ENCODE measurements at places on chromosomes 2 and 18.
A peak's percentile ranks its signal among the peaks of the same experiment; 100 is the strongest.

DNA sequence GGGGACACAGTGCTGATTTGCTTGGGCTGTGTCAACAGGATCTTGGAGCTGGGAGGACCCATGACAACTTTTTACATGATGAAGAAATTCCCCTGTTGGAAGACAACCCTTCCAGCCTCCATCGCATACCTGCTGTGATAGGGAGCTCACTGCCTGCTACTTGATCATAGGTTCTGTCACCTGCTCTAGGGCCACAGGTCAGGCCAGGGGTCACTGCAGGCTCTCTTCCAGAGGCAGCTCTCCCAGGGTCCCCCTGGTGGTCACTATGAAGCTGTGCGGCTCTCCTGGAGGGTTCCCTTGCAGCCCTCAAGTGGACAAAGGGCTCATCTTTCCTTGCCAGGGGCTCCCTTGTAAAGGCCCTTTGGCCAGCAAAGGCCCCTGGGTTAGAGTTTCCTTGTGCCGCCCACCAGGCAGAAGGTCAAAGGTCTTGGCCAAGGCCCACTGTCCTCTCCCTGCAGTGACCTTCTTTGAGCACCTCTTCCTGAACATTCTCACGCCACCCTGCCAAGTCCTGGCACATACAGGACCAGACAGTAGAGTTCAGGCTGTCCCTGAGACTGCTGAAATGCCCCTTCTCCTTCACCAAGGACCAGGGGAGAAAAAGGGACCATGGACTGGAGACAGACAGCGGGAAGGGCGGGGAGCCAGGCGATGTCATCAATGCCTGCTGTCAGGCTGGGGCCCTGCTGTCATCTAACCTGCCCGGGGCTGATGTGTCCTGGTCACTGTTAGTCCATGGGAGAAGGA lies 345.1 kb downstream of the DYSF start:
- DNase-seq = peak; percentile 43

DNA sequence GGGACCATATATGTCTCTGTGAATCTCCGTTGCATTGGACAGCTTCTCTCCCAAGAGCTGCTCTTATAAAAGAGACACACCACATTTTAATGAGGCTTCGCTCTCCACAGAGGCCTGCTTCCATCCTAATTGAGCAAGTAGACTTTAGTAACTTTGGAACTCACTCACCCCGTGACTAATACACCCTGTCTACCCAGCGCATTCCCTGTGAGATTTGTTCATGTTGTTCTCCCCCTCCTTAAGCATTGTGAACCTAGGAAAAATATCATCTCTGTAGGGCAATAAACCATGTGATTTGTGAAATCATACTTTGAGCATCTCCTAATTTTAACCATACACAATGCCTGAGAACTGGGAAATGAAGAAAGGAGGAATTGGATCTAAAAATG lies 56.9 kb downstream of the MCFD2 start:
- peak; percentile 89 for DNase-seq

DNA sequence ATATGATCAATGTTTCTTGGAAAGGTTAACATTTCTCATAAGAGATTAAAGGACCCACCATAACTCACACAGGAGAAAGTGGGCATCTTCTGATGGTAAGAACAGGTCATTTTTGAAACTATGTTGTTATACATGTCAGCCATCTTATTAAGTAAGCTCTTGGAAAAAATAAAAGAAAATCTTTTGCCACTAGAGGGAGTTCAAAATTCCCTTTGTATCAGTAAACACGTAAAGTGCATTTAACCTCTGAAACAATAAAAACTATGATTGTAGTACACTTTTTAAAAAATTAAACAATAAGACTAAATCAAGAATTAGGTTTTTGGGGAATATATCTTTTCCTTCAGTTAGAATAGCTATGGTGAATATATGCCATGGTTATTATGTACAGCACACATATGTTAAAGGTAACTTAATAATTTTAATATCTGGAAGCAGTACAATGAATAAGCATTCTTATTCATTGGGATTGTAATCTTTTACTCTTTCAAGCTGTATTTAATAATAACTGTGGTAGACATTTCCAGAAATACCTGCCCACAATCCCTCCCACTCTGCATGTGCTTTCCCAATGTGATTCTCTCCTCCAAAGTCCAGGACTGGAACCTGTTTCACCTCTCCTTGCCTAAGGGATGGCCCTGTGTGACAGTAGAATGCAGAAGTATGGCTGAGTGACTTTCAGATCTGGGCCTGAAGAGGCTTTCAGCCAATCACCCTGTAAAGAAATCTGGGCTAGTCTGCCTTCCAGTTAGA lies 64.2 kb downstream of the RBMS1 start:
- peak; percentile 84 for DNase-seq

GRCh38 chr2:54546923-54547720 lies 91.0 kb downstream of the SPTBN1 start:
- DNase-seq = no peak

DNA sequence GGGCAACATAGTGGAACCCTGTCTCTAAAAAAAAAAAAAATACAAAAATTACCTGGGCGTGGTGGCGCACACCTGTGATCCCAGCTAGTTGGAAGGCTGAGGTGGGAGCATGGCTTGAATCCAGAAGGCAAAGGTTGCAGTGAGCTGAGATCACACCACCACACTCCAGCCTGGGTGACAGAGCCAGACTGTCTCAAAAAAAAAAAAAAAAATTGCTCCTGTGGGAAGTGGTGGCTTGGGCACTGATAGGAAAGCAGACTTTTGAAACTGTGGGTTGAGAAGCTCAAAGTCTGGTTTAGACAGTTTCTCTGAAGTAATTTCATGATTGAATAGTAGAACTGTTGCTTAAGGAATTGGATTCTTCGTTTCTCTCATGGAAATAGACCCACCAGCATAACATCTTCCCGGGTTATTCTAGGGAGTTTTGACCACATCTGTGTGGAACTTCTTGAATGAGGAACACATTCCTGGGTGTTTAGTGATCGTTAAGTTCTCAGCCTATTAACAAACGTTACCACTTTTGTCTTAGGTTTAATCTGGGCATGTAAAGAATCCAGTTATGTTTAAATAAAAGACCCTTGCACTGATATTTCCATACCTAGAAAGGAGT lies 33.5 kb downstream of the GRHL1 start:
- no peak for DNase-seq

DNA sequence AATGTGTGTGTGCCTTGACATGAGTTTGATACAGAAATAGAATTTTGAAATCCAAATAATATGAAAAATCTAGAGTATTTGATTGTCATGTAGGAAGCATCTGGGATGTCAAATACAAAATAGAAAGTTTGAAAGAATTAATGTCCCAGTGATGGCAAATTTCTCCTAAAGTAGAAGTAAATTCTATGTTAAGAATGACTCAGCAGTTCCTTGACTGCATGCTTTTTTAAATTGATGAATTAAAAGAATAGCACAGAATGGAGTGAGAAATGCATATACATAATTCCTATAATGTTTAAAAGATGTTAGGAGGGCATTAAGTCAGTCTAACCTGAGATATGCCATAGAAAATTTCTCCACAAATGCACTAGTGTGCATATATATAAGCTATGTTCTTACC lies 357.5 kb downstream of the TMEM182 start:
- DNase-seq = no peak

DNA sequence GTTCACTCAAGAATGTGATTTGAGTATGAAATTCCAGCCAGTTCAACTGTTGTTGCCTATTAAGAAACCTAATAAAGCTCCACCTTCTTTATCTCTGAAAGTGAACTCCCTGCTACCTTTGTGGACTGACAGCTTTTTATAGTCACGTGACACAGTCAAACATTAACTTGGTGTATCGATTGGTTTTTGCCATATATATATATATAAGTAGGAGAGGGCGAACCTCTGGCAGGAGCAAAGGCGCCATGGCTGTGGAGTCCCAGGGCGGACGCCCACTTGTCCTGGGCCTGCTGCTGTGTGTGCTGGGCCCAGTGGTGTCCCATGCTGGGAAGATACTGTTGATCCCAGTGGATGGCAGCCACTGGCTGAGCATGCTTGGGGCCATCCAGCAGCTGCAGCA lies at the start of gene UGT1A1:
Gene UGT1A1, plus strand, starts transcription at position 228 of the 400 bp plus-strand sequence. Its CDS starts 18 bp downstream, at position 246.
- no peak for DNase-seq

DNA sequence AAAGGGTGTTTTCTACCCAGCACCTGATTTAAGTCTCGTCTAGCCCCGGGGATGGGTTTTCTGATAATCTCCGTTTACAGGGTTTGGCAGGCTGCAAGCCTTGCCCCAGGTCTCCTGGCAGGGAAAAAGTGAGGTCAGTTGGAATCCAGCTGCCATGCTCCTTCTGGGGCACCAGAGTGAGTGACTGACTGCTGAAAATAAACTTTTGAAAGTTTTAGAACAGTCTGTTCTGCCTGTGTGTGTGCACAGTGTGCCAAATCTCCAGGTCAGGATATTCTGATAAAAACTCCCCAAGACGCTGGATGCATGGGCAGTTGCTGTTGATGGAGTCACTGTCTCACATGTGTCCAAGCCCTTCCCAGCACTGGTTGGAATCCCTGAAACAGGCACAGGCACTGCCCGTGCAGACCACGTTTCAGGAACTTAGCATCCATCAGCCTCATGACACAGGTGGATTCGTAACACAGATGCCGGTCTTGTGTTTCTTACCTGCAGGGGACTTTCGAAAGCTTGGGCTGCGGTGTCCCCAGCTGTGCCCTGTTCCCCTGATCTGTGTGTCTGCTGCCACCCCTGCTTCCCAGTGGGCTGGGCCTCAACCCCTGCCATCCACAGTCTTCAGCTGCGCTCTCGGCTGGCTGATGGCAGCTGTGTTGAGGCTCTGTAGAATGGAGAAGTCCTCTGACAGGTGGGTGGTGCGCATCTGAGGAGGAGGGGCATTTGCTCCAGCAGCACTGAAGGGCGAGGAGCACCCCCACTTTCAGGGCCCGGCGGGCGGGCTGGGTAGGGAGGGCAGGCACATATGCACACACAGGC lies 65.0 kb downstream of the SH3RF3 start:
- no peak for DNase-seq

DNA sequence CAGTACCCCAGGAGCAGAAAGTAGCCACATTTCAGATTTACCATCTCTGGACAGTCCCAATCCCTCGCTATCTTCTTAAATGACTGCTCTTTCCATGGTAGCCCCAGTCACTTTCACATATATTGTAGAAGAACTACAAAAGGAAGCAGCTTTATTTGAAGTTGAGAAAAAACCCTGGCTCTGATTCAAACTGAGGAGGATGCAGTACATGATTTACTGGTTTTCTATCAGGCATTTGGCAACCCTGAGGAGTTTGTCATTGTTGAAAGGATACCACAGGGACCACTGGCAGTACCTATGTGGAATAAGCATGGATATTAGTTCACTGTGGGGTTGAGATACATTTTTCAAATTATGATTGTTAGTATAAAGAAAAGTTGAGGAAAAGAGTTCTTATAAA lies 640.9 kb upstream of the SETBP1 start:
- peak; percentile 38 for DNase-seq

DNA sequence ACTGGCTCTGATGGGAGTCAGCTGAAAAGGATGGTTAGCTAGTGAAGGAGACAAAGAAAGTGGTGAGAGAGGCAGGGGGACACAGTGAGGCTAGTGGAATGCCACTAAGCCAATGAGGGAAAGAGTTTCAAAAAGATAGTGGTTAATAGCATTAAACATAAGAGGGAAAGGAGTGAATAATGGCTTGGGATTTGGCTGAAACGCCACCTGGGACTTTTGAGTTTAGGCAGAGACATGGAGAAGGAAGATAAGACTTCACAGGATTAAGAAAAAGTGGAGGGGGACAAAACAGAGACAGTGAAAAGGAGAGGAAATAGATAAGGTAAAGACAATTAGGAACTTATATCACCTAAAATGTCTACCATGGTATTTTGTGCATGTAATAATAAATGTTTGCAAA lies 6.9 kb downstream of the CD28 start:
- no peak for DNase-seq

All from fibroblast of pulmonary artery (primary cell).